NCI-H1694 (cell line): ENCODE measurements at places on chromosomes 7 and 10.

GRCh38 chr7:42945821-42946626, 13.8 kb downstream of the MRPL32 start:
- DNase-seq = no peak

DNA sequence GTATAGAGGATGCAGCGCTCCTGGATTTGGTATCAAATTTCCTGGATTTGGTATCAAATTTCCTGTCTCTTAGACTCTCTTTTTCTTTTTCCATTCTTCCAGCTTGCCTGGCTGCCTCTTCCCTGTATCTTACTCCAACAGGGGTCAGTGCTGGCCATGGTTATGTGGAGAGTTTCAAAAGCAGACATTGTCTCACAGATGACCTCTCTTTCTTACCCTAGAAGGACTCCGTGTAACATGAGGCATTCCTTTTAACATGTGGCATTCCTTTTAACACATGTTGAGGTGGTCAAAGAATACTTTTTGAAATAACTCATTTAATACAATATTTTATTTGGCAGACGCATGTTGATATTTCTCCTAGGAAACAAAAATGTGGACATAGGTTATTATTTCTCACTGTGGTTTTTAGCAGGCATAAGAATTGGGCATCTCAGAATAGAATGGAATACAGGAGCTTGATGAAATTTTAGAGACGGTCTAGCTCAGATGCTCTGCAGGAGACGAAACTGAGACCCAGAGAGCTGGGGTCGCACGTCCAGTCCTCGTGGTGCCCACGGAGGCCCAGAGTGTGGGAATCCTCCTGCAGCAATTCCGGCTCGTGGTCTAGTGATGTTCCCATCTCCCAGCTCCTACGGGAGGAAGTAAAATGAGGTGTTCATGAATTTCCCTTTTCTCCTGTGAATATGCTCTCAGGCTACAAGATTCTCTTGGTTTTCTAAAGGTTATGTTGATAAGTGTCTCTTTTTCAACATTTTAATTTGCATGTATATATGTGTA, 59.6 kb upstream of the PITRM1 start:
- DNase-seq = no peak

DNA sequence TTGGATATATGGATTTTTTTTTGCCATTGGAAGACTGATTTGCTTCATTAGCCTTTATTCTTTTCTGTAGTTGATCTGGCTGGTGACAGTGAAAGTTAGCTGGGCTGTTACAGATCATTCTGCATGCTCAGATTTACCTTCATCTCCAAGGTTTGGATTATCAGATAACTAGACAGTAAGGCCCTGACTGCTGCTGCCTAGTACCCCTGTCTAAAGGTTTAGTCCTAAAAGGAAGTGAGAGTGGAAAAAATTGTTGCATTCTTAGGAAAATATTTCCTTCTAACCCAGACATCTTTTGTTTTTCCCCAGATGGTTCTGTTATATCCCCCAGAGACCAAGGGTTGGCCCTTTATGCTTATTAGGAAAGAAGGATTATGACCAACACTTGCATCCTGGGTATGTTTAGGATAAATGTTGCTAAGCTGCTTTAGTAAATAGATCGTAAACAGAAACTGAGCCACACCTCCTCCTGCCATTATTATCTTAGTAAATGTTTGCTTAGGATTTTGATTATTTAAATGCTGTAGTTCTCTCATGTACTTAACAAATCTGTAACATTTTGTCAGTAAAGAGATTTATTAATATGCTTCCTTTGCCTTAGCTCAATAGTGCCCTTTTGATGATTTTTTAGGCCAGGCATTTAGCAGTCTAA, 44.4 kb downstream of the MCU start:
- DNase-seq = no peak

DNA sequence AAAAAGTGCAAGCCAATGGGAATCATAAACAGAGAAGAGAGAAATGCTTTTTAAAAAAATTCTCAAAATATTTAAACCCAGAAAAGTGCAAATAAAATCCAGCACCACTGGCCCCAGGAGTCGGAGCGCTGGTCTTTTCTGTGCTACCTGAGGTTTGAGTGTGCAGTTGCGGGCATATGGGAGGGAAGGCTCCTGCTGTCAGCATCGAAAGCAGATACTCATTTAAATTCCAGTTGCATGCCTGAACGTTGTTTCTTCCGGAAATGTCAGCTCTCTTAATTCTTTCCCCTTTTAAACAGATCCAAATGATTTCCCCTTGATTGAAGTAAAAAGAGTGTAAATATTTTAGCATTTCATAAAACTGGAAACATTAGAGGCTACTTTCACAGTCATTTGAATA, 240.5 kb upstream of the GPR26 start:
- no peak for DNase-seq

GRCh38 chr7:318878-319661, 29.1 kb downstream of the FOXL3 start:
- DNase-seq = no peak

- DNase-seq = no peak
Measured at GRCh38 chr7:3979611-3980299, 678.7 kb downstream of the SDK1 start.

- DNase-seq = peak; percentile 55
Measured at GRCh38 chr7:105673367-105674084, 92.2 kb upstream of the EFCAB10 start.

GRCh38 chr10:12564173-12564572, 214.8 kb downstream of the CAMK1D start:
- DNase-seq = no peak

DNA sequence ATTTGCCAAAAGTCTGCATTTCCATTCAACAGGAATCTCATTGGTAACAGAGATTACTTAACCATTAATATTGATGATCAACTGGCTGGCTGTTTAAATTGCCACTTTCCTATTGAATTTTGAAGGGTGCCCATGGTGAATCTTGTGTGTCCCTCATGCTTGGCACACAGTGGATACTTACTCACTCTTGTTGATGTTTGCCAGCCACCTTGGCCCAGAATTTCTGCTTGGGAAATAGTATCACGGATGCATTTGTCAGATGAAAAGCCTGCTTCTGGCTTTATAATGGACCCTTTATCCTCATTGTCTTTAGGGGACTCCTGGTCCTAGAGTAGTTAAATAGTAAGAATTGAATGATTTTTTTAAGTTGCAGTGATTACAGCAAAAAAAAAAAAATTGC, 52.0 kb downstream of the MMRN2 start:
- no peak for DNase-seq

DNA sequence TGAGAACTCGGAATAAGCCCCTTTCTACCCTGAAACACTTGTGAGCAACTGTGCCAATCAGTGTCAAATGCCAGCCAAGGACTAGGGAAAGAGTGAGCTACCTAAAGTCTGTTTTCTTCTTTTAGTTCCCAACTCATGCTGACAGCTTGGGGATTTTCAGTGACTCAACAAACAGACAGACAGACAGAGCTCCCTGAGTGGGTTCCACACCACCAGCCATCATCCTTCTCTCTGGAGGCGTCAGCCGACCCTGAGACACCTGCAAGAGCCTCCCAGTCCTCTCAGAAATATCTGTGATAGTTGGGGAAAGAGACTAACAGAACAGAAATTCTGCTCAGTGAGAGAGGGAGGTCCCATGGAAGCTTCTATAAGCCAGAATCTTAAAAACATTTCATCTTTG, 49.5 kb downstream of the GATA3 start:
- DNase-seq = no peak

- no peak for DNase-seq
Measured at GRCh38 chr7:70758646-70759045, 373.3 kb upstream of the GALNT17 start.
